ENCODE measurements at places on chromosomes 4 and X.

GRCh38 chr4:3145234-3145924 lies 70.9 kb downstream of the HTT start:
- no peak for DNase-seq

DNA sequence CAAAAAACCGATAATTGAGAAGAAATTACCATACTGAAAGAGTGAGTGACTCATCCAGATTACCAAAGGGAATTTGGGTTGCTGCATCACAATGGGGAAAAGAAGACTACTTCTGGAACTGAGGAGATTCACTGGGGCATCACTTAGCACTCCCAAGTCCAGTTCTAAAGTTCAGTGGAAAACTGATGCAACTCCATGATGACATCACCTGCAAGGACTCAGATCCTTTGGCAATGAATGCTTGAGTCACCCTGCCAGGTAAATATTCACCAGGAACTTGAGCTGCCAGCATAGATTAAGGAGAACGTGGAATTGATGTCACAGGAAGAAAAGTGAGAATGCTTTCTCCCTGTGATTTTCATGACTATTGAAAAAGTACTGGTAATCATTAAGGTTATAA lies 32.0 kb upstream of the SMIM10L2A start:
- no peak for DNase-seq

GRCh38 chr4:21134994-21135393 lies 434.7 kb downstream of the PACRGL start:
- no peak for DNase-seq

DNA sequence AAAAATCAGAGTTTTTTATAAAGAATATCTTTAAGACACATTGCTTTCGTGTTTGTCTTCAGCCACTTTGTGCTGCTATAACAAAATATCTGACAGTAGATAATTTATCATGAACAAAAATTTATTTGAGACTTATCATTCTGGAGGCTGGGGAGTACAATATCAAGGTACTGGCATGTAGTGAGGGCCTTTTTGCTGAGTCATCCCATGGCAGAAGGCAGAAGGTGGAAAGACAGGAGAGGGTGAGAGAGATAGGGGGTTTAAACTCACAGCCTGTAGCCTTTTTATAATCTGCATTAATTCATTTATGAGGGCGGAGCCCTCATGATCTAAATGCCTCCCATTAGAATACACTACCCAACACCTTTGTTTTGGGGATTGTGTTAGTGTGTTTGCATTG lies 431.2 kb upstream of the FAM47C start:
- DNase-seq = no peak
